NCI-H345 (cell line): ENCODE measurements at places on chromosomes 5 and 9.

GRCh38 chr5:75320371-75320770 is 16.6 kb upstream of the HMGCR start:
- DNase-seq, result no peak

DNA sequence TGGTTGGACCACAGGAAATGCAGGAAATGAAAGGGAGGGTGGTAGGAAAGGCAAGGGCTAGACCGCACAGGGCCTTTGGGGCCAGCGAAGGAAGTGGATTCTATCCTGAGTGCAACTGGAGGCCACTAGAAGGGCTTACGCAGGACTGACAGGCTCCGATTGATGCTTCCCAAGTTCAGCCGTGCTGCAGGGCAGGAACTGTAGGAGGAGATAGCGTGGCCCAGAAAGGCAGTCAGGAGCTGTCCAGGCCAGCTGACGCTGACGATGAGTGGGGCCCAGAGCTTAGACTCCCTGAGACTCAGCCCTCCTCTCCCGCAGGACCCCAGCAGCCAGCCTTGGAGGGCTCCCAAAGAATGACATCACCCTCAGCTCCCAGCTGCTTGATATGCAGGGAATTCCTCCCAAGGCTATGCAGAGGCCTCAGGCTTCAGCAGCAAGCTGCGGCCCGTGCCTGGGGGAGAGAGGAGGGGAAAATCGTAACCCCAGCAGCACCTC is 48.8 kb downstream of the KCNIP1 start:
- no peak for DNase-seq

DNA sequence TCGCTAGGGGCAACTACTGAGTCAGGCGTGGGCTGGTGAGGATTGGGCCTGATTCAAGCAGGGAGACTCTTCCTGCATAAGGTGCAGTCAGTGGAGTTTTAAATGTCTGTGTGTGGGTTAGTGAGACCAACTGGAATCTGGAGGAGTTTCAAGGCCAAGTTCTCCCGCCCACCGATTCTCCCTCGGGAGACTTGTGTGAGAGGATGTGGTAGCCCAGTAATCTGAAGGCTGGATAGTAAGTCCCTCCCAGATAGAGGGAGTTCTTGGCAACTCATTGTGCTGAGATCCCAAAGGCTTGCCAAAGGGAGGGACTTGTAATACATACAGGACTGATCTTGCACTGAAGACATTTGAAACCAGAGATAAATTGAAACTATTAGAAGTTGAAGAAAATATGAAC is 51.8 kb downstream of the WDR36 start:
- DNase-seq, result no peak

DNA sequence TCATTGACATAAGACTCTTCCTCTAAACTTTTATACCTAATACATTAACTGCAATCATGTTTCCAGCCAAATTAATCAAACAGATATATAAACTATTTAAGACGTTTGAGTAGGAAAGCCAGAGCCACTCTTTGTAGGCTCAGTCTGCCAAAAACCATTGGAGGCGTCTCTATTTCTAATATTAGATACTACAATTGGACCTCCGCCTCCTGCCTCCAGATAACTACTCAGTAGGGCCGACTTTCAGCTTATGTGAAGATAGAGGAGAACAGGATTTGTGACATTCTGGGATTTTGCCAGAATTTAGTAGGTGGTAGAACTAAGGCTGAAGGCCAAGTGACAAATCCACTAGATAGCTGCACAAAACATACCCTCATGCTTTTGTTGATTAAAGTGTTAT is 463.0 kb downstream of the CETN3 start:
- no peak for DNase-seq

- no peak for DNase-seq
These were observed 607.0 kb downstream of the PDE4D start for GRCh38 chr5:59286510-59286909.

DNA sequence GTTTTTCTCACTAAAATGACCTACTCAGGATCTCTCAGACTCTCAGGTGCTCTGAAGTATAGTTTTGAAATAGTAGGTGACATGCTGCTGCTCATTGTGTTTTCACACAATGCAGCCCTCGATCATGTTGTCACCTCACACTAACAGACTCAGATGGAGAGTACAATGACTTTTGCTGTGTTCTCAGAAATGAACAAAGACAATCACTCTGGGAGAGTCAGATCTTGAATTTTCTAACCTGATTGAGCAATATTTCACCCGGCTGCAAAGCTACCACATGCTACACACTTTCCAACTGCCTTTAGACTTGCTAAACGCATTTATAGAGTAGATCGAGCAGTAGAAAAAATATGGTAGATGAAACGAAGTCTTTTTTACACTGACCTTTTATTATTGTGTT is 113.4 kb downstream of the ST8SIA4 start:
- DNase-seq, result no peak

GRCh38 chr5:17895288-17896033 is 261.2 kb downstream of the TAF11L14 start:
- no peak for DNase-seq

DNA sequence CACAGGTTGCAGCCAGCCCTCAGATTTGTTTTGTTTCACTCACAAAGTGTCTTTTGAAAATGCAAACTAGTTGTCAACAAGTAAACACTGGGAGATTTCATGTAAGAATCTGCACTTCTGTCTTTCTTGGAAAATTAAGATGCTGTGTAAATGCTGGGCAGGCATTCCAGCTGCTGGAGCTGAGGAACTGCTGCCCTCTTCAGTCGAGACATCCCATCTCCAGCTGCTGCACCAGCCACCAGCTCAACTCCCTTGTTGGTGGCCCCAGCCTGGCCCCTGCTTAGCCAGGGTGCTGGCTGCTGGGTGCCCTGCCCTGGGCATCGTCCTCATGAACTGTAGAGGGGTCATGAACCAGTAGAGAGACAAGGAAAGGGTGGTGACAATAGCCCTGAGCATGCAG is 33.1 kb upstream of the AFAP1L1 start:
- no peak for DNase-seq

GRCh38 chr9:89669361-89669842 is 64.6 kb downstream of the GADD45G start:
- no peak for DNase-seq

- no peak for DNase-seq
These were observed 115.8 kb upstream of the FBXL7 start for GRCh38 chr5:15384176-15384575.

- no peak for DNase-seq
These were observed 158.6 kb upstream of the GLRA1 start for GRCh38 chr5:152083231-152083630.

GRCh38 chr5:16909464-16909863 is 26.6 kb downstream of the MYO10 start:
- peak; percentile 20 for DNase-seq

- DNase-seq, result peak; percentile 79
These were observed 1.8 kb upstream of the ENTPD2 start for GRCh38 chr9:137055385-137056364.

DNA sequence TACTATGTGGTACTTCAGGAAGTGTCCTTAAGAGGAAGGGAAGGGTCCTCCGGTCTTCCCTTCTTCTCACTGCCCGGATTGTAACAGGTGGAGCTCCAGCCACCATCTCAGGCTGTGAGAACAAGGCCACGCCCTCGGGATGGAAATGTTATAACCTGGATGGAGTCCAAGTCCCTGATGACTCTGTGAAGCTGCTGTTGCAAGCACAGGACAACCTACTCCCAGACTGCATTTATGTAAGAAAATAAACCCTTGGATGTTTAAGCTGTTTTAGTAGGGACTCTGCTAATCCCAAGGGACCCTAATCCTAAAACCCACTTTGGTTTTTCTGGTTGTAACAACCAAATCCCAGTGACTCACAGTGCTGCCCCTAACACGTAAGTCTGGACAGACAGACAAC is 221.6 kb downstream of the ACTL7B start:
- DNase-seq, result peak; percentile 62

- no peak for DNase-seq
These were observed 291.4 kb upstream of the SLC30A5 start for GRCh38 chr5:68802430-68802829.

GRCh38 chr5:22053195-22053594 is 799.9 kb downstream of the CDH12 start:
- peak; percentile 51 for DNase-seq

- peak; percentile 68 for DNase-seq
These were observed 7.6 kb downstream of the CRAT start for GRCh38 chr9:129102791-129103594.

DNA sequence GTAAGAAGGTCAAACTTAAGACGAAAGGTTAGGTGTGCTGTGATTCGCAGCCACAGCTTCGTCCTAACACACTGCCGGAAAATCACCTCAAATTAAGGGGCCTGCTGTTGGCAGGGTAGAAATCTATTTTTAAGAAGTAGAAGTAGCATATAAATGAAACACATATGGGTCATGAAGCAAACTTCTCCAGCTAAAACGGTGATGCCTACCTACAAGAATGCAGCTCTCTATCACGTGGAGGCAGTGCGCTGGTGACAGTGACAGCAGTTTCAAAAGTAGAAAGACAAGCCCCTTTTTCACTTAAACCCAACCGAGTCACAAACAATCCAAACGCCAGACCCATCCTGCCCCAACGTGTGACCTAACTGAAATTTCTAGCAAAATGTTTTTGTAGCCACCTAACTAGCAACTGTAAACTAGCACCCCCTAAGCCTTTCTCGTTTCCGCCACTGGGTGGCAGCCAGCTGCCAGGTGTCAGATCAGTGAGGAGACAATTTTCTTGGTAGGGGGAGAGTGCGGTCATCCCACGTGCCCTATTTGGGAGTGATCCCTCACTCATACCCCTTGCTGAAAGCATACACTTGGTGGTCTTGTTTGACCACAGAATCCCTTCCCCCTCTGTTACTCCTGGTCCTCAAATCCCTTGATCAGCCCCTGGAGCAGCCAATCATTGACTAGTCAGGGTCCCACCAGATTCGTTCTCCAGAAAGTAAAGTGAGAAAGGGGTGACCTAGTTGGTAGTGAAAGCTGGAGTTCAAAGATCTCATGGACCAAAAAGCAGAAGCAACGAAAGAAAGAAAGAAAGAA is 71.8 kb upstream of the MAMDC2 start:
- DNase-seq, result peak; percentile 66

- DNase-seq, result no peak
These were observed 71.1 kb upstream of the FOXE1 start for GRCh38 chr9:97781902-97782301.

GRCh38 chr5:130550562-130550928 is 614.5 kb downstream of the HINT1 start:
- DNase-seq, result no peak

DNA sequence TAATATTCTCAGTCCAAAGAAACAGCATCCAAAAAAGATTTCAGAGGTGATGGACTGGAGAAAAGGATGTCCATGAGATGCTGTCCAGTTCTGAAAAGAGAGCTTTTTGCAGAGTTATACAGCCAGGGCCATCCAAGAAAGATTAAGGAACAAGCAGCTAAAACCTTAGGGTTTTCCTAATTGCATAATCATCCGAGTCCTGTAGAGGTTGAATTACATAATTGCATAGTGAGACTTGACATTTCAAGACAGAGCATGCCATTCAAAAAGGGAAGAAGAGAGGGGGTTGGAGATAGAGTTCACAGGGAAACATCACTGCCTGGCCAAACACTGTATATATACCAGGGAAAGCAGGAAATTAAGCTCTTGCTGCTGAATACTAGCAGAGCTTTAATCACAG is 1729.2 kb upstream of the WWC1 start:
- no peak for DNase-seq

DNA sequence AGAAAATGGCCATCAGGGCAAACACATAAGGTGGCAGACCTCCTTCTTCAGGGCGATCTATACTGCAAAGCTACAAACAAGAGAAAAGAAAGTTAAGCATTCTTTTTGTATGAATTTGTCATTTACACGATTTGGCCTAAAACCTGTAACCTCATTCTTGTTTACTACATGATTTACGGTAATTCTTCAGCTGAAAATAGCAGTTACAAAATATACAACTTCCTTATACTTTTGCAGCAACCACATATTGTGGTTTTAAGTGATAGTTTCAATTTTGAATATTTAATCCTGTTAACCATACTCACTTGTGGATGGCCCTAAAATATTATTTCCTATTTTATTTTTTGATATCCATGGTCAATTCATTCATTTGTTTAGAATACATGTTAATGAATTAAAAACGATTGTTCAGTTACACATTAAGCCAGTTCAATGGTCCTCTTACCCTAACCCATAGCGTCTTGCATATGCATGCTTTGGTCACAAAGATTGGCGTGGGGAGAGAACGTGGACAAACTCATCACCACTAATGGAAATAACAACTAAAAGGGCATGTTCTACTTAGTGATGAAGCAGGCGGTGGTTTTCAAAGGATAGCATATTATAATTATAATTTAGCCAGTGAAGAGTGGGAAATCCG is 16.6 kb downstream of the TUT7 start:
- DNase-seq, result no peak

GRCh38 chr9:97411440-97411788 is 482 bp upstream of the TDRD7 start:
- DNase-seq, result no peak

- DNase-seq, result peak; percentile 96
These were observed 1.2 kb upstream of the PCSK1 start for GRCh38 chr5:96434201-96434645.

DNA sequence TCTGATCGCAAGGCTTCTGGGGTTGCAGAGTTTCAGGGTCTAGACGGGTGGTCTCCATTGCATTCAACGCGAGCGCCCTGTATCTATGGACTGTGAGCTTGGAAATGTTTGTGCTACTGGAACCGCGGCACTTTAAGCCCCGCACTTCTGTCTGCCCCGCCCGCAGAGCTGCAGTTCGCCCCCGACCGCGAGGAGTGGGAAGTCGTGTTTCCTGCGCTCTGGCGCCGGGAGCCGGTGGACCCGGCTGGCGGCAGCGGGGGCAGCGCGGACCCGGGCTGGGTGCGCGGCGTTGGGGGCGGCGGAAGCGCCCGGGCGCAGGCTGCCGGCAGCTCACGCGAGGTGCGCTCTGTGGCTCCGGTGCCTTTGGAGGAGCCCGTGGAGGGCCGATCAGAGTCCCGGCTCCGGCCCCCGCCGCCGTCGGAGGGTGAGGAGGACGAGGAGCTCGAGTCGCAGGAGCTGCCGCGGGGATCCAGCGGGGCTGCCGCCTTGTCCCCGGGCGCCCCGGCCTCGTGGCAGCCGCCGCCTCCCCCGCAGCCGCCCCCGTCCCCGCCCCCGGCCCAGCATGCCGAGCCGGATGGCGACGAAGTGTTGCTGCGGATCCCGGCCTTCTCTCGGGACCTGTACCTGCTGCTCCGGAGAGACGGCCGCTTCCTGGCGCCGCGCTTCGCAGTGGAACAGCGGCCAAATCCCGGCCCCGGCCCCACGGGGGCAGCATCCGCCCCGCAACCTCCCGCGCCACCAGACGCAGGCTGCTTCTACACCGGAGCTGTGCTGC is 1.0 kb downstream of the ADAMTS19 start:
- DNase-seq, result peak; percentile 7

DNA sequence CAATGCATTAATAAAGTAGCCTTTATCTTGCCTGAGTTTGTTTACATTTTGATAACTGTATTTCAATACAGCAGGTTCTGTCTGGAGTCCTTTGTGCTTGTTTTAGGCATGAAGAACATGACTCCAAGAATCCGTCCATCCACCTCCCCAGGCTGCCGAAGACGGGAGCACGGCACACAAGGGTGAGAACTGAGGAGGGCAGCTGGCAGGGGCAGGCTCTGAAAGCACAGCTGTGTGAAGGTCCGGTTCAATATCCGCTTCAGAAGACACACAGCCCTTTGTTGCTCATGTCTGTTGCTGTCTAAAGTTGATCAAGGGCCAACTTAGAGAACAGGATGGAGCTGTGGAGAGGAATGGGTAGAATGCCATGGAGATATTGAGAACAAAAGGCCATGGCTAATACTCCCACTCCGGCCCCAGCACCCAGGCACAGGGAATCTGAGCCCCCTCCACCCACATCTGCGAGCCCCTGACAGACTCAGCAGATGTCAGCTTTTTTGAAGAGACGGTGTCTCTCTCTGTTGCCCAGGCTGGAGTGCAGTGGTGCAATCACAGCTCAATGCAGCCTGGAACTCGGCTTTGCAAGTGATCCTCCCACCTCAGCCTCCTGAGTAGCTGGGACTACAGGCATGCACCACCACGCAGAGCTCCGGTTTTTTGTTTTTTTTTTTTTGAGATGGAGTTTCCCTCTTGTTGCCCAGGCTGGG is 58.5 kb upstream of the GNE start:
- DNase-seq, result no peak
